ENCODE measurements at places on chromosomes 12 and 14.
A peak's percentile ranks its signal among the peaks of the same experiment; 100 is the strongest.

DNA sequence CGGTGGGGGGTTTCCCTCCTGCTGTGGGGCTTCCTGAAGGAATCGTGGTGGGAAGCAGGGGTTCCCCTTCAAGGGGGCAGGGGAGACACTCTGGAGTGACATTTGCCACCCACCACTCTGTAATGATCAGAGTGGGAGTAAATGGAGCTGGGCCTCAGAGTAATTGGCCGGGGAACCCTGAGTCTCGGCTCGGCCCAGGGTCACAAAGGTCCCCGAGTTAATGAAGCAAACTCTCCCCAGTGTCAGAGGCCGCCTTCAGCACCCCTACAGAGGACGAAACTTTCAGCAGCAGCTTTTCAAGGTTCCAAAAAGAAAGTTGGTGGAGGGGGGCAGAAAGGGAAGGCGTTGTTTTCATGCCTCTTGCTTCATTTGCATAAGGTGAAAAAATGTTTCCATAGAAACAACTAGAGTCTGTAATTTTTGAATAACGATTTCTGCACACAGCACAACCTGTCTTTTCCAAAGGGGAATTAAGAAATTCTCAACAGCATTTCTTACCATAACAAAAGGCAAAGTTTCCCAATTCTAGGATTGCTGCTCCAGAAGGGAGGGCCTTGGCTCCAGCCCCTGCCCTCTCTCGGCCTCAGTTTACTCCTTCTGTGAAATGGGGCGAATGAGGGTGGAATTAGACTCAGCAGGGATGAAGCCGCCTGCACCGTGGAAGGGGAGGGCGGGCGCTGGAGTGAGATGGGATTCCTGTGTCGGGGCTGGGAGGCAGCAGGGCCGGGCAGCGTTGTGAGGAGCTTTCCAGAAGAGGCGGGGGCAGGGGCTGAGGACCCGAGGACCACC is 67.0 kb upstream of the BEGAIN start:
- no peak for ATAC-seq

DNA sequence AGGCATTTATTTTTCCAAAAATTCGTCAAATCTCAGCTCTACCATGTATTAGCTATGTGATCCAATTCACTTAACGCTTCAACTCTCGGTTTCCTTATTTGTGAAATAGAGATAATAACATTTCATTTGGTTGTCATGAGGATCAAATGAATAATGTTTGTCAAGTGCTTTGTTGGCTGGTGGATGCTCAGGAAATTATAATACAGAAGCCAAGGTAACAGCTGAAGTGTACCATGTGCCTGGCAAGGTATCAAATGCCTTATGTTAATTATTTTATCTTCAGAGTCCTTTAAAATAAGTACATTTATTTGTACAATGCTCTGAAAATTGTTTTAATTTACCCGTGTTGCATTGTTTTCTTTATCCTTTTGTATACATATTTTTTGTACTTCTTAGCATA is 6.1 kb upstream of the PRKCH start:
- no peak for ATAC-seq

DNA sequence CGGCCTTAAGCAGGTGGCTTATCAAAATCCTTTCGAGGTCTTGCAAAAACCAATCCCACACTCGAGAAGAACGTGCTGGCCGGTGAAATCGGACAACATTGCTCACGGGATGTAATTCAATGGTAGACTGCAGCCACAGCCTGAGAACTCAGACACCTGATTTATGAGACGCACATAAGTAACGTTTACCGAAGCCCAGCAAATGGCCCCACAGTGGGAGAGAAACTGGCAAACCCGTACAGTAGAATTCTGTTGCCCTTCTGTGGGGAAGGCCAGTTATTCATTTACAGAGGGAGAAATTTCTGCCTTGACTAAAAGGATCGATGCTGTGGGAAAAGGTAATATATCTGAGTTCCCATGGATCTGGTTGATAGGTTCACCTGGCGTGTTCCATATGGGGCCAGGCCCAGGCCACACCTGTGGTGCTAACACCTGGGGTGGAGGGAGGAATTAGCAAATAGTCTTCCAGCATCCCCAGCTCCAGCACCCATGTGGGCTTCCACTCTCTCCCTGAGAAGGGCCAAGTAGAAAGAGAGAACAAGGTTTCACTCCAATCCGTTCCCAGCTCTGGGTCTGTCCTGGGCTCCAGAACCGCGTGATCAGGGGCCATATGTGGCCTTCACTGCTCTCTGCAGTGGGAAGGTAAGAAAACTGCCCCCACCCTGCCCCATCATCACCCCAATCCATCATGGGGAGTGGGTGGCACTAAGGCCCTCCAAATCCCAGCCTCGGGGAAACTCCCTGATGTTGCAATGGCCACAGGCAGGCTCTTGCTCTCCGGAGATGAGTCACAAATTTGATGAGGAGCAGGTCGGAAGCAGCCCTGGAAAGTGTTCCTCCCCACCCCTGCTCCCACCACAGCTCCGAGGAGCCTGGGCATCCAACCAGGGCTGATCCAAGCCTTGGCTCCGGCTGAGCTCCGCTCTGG is 12.7 kb downstream of the BDKRB1 start:
- no peak for ATAC-seq

GRCh38 chr12:65609359-65609771 is 214.9 kb upstream of the HMGA2 start:
- no peak for ATAC-seq

DNA sequence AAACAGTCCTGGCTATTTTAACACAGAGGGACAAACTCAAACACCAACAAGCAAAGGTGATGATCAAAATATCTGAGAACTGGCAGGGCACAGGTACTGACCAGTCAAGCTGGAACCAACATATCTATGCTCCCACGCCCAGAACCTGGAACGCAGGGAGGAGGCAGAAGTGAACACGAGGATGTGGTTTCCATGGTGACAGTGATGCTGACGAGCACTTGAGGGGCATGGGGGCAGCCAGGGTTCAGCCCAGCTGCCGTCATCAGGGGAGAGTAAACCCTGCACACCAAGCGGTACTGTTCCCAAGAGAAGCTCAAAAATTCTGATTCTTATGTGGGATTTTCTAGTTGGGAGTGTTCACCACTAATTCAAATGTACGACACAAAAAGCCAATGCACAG is 113.6 kb upstream of the SFSWAP start:
- no peak for ATAC-seq

DNA sequence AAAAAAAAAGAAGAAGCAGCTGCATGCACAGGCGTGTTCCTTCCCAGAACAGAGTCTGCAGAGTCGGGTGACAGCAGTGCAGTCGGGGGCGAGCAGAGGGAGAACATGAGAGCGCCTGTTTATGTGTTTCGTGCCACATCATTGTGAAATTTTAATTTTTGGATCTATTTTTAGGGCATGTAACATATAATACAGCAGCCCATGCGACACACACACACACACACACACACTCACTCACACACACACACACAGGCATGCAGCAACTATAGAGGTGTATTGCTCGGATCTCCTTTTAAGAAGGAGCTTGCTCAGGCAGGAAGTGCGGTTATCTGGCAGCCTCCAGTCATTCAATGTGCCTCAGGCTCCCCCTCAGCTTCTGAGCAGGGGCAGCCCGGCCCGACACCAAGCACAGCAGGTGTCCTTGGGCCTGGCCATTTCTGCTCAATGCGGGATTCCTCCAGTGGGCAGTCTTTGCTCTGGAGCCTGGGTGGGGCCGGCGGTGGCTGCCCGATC is 71.8 kb downstream of the ZNF664 start:
- no peak for ATAC-seq

GRCh38 chr12:13030541-13031291 is 13.5 kb upstream of the FAM234B start:
- ATAC-seq: no peak

DNA sequence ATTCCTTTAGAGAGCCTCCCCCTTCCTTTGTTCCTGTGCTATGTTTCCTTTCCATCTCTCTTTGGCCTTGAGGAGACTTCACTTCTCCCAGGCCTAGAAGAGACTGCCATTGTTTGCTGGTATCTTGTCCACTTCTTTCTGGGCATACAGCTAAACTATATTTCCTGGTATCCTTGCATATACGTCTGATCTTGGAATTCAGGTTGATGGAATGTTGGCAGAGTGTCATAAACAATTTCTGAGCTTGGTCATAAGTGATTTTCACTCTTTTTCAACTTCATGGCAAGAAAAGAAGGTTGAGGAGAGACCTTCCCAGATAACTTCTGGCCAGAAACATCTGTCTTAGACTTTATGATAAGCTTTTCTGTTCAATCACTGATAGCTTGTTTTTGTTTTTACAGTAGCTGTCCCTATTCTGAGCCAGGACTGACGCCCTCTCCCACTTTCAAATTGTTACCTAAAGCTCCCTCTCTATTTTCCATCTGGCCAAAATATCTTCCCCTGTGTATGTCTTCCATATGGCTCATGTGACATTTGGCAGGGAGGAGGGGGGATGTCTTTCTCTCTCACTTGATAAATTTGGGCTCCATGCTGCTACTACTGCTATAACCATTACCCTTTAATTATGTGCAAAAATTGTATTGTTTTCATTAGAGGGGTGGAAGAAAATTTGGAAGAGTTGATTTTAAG is 457.0 kb downstream of the ADAMTS20 start:
- ATAC-seq: no peak

- ATAC-seq: no peak
Measured at GRCh38 chr12:88469154-88469553, 111.1 kb downstream of the KITLG start.

- ATAC-seq: peak; percentile 87
Measured at GRCh38 chr14:65949711-65950516, 536.3 kb upstream of the CCDC196 start.

DNA sequence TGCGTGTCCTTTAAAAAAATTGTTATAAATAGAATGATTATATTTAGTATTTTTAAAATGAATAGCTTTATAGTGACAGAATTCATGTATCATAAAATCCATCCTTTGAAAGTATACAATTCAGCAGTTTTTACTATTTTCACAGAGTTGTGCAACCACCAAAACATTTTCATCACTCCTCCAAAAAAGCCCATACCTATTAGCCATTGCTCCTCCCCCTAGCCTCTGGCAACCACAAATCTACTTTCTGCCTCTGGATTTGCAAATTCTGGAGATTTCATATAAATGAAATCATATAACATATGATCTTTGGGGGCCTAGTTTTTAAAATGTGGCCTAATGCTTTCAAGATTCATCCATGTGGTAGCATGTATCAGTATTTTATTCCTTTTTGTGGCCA is 117.9 kb upstream of the MED13L start:
- no peak for ATAC-seq

- ATAC-seq: no peak
Measured at GRCh38 chr14:51107801-51108200, 12.9 kb upstream of the TRIM9 start.

- no peak for ATAC-seq
Measured at GRCh38 chr14:99394602-99395156, 86.0 kb downstream of the SETD3 start.

DNA sequence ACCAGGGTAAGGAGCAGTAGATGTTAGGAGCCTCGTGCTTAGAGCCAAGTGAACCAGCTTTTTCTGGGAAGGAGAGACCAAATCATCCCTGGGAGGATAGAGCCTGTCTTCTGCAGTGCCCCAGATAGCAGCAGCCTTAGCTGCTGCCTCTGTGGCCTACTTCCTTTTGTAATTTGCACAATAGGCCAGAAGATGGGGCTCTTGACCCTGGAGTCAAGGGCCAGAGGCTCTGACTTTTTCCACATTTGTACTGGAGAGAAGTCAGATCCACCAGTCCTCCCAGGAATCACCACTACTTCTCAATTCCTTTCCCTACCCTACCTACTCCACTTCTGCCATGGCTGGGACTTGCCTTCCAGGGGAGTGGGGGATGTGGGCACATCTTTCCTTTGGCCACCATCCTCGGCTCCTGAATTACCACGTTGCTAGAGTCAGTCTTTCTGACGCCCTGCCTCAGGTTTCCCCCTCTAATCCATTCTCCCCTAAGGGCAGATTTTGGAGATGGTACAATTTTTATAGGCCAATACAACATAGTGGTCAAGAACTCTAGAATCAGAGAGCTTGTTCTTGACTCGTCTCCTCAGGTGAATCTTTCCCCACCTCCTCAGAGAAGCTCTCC is 3.3 kb upstream of the SLC4A8 start:
- no peak for ATAC-seq

DNA sequence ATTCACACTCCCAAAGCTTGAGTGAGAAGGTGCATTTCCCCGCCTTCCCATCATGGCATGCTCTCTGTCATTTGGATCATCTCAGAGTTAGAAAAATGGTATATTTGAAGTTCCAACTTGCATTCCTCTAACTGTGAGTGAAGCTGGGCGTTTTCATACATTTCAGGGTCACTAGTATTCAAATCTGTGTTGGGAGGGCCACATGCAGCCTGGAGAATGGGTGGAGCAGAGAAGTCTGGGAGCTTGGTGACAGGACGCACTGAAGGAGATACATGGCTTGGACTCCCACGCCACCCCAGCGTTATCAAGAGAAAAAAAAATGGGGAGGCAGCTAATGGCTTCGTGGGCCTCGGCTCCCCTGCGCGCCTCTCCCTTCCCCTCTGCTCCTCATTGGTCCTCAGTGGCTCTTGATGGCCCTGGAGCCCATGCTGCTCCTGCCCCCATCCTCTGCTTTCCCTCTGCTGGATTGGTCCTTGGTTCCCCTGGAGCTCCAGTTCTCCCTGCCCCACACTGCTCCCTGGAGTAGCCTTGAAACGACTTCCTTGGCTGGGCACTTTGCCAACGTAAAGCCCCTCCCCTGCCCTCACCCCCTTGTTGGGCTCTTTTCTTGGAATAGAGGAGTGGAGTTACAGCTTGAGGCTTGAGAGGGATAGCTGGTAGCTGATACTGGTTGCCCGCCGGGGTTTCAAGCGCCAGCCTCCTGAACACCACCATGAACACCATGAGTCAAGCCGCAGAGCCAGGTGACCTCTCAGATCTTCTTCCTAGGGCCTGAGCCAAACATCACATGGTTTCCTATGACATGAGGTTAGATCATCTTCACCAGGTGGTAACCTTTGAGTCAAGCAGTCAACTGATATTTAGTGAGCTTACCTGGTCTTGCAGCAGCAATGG is 139.6 kb downstream of the PRKCH start:
- peak; percentile 93 for ATAC-seq

DNA sequence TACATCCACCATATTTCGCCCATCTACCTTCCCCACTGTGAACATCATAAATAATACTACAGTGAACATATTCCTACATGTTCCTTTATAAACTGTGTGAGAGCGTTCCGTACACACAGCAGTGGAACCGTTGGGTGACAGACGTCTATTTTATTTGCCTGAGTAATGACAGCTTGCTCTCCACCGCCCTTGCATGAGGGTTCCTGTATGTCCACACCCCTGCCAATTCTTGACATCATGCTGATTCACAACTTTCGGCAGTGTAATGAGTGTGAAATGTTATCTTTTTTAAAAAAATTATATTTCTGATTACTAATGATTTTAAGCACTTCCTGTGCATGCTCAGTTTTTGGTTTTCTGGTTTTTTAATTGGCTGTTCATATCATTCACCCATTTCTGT is 4.3 kb upstream of the RAD52 start:
- peak; percentile 57 for ATAC-seq

- no peak for ATAC-seq
Measured at GRCh38 chr12:34605955-34606748, 583.9 kb downstream of the ALG10 start.

GRCh38 chr14:94665121-94665520 is 52.9 kb downstream of the SERPINA3 start:
- no peak for ATAC-seq

GRCh38 chr12:103547929-103548328 is 39.1 kb upstream of the STAB2 start:
- ATAC-seq: no peak

- no peak for ATAC-seq
Measured at GRCh38 chr14:30873308-30874119, 845 bp upstream of the COCH start.

Measured in activated CD4-positive, CD25-positive, alpha-beta regulatory T cell treated with anti-CD3 and anti-CD28 coated beads, Interleukin-2, amount 50 U/mL, for 24 hours (primary cell).